ENCODE measurements at places on chromosomes 1 and 21.

GRCh38 chr21:17250778-17251241 is 262.0 kb upstream of the CXADR start:
- no peak for DNase-seq

GRCh38 chr1:51689075-51689440 is 72.2 kb downstream of the OSBPL9 start:
- no peak for DNase-seq

GRCh38 chr21:41851090-41851790 is 27.9 kb downstream of the PRDM15 start:
- no peak for DNase-seq

- no peak for DNase-seq
Observed at GRCh38 chr1:1371364-1371745, 3.7 kb downstream of the AURKAIP1 start.

DNA sequence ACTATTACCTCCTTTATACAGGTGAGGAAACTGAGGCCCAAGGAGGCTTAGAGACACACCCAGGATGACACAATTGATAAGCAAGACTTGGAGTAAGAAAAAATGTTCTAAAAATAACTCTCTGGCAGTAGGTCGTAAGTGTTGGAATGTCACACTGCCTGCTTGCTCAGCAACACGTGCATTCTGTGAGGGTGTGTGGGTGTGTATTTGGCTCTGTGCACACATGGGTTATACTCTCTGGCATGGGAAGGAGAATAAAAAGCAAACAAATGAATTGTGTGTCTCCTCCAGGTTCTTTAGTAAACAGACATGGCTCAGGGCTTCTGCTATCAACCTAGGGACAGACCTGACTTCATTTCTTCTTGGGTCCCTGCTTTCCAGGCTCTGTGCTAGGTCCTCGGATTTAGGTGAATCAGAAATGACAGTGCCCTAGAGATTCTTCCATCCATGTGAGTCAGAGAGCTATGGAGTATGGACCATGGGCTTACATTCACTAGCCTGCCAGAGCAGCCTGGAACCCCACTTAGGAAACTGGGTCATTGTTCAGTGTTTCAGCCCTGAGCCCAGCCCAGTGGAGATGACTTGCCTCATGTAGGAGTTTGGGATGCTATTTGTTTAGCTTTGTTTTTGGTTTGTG is 72.4 kb downstream of the ELAVL4 start:
- no peak for DNase-seq

DNA sequence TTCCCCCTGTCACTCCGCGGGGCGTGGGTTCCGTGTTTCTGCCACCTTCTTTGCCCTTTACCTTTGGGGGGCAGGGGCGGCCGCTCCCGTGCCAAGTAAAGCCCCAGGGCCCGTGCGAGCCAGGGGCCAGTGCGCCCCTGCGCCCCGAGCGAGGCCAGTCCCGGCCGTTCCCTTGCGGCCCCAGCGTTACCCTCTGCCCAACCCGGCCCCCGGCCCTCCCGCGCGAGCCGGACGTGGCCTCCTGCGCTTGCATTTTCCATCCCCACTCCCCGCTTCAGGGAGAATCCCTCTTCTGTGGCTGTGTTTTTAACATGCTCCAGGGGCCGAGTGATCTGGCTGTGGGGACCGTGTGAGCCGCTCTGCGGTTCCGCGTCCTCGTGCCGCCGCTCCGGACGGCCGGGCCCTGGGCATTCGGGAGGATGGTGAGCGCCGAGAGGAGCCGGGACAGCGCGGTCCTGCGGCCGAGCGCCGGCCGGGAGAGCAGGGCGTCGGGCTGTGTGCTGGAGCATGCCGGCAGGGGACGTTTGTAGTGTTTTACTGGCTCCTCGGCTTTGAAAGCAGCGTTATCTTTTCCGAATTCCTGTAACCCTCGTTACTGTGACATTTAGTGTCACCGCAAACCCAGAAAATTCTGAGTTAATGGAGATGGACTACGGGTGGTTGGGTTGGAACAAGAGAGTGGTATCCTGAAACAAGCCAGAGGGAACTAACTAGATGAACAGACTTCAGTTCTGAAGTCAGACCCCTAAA is 1.0 kb downstream of the GALNT2 start:
- no peak for DNase-seq

GRCh38 chr21:46347203-46347550 is 23.2 kb downstream of the PCNT start:
- no peak for DNase-seq

DNA sequence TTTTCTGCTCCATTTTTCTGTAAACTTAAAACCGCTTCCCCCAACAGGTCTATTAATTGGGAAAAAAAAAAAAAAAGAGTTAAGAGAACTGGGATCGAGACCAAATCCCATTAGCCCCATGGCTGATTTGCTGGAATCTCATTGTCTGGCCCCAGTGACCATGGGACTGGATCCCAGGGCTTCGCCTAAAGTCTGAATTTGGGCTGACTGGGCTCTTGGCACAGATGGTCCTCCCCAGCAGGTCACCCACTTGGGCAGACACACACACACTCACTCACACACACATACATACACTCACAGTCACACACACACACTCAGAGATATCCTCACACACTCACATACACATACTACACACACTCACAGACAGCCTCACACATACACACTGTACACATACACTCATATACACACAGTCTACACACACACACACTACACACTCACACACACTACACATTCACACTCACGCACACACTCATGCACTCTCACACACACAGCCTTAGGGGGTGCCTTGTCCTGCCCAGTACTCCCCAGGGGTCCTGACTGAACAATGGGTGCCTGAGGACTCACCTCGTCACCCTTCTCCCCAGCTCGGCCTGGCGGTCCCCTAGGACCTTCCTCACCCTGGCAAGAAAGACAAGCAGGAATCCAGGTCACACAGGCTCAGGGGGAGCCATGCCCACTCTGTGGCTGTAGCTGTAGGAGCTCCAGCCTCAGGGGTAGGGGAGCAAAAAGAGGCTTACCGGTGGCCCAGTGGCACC is 7.5 kb downstream of the COL9A2 start:
- DNase-seq: no peak

DNA sequence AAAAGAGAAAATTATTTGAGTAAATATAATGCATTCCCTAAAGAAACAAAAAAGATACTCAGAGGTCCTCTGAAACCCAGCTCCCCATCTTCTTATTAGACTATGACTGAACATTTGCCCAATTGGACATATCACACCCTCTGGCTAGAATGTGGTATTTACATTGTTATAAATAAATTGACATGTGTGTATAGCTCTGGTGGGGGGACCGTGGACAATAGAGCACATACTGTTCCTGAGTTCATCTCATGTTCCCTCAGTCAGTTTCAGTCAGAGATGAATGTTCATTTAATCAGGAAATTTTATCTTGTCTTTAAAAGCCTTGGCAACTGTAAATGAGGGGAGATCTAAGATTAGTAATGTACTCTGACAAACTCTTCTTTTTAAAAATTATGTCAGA is 459.3 kb upstream of the ADAMTS5 start:
- DNase-seq: no peak

- no peak for DNase-seq
Observed at GRCh38 chr1:43978264-43978550, 803 bp upstream of the B4GALT2 start.

DNA sequence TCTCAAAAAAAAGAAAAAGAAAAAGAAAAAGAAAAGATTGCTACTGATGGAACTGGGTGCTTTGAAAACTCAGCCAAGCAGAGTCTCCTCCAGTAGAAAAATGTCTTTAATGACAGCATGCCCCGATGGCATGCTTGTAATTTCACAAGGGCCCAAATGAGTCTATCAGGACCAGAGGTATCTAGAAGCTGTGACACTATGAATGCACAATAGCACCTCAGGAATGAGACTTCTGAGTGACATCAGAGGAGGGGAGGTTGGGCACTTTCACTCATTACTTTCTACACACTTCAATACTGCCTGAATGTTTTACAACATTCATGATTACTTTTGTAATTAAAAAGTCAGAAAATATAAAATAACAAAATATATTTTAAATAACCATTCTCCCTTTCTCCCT is 15.1 kb upstream of the CD58 start:
- no peak for DNase-seq

- no peak for DNase-seq
Observed at GRCh38 chr1:170203693-170204092, 57.9 kb downstream of the NTMT2 start.

GRCh38 chr1:22949822-22950331 is 22.8 kb downstream of the LACTBL1 start:
- DNase-seq: no peak

- no peak for DNase-seq
Observed at GRCh38 chr1:159895286-159895685, 4.7 kb downstream of the CFAP45 start.

GRCh38 chr1:16967095-16967575 is 13.3 kb downstream of the MFAP2 start:
- DNase-seq: no peak

- no peak for DNase-seq
Observed at GRCh38 chr1:184002071-184002470, 35.5 kb downstream of the COLGALT2 start.

- no peak for DNase-seq
Observed at GRCh38 chr1:201838381-201838780, 9.4 kb downstream of the IPO9 start.

DNA sequence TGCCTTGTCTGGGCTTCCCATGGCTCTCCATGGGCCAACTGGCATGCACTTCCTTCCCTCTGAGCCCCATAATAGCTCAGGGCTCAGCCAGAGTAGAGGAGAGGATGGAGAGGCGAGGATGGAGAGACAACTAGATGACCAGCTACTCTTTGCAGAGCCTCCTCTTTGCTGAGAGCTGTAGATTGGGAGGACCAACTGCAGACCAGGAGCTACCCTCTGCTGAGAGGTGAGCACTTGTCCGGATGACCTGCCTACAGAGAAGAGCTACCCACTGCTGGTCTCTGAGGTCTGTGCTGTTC is 58.0 kb upstream of the ETV3 start:
- DNase-seq: no peak

DNA sequence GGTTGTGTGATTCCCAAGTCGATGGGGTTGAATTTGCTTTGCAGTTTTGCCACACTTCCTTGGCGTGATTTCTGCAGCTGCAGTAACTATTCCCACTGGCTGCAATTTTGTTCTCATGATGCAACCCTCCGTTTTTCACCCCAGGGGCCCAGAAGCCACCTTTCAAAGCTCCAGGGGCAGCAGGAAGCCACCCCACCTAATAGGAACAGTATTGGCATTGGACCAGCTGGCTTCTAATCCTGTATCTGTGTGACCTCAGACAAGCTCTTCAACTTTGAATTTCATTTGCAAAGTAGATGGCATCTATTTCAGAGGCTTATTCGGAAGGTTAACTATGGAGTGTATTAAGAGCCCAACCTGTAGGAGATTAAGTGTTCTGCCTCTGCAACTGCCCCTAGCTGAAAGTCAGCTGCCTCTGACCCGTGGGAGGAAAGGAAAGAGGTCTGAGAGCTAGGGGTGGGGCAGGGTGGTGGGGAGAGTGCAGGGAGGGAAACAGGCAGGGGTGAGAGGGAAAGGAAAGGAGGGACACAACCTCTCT is 12.6 kb downstream of the C1orf115 start:
- DNase-seq: no peak

DNA sequence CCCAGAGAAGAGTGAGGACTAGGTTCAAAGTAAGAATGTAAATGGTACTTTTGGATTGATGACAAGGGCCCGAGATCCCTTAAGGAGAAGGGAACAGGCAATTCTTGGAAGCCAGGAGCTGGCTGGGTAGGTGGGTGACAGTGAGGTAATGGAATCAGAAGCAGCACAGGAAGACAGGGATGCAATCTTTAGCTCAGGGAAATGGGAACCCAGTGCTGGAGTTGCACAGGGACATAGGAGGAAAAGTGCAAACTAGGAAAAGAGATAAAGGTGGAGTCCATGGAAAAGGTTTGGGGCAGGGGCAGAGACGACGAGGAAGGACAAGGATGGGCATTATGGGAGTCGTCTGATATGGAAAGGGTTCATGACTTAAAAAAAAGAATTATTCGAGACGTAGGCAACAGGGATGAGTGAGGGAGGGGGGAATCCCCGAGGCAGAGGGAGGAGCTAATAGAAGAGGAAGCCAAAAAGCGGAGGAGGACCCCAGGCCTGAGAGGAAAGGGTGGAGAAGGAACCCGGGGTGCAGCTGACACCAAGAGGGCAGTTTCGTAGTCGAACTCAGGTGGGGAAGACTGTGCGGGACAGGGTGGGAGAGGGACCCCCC is 495 bp downstream of the PI4KB start:
- DNase-seq: no peak

DNA sequence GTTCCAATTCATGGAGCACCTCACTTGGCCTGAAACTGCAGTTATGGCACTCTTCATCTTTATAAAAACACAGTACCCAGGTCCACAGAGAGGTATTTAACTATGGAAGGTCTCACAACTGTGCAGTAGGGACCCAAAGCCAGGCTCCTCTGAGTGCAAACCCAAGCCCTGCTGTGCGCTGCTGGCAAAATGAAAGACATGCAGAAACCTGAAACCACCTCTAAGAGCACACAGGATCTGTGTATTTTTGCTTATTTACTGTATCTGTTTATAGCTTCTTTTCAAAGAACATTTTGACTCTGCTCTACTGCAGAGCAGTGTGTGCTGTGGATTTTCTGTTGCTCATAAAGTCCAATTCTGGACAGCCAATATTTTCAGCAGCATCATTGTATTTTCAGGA is 166.6 kb downstream of the DSCAM start:
- no peak for DNase-seq

- DNase-seq: no peak
Observed at GRCh38 chr1:8113262-8114220, 87.4 kb upstream of the ERRFI1 start.

DNA sequence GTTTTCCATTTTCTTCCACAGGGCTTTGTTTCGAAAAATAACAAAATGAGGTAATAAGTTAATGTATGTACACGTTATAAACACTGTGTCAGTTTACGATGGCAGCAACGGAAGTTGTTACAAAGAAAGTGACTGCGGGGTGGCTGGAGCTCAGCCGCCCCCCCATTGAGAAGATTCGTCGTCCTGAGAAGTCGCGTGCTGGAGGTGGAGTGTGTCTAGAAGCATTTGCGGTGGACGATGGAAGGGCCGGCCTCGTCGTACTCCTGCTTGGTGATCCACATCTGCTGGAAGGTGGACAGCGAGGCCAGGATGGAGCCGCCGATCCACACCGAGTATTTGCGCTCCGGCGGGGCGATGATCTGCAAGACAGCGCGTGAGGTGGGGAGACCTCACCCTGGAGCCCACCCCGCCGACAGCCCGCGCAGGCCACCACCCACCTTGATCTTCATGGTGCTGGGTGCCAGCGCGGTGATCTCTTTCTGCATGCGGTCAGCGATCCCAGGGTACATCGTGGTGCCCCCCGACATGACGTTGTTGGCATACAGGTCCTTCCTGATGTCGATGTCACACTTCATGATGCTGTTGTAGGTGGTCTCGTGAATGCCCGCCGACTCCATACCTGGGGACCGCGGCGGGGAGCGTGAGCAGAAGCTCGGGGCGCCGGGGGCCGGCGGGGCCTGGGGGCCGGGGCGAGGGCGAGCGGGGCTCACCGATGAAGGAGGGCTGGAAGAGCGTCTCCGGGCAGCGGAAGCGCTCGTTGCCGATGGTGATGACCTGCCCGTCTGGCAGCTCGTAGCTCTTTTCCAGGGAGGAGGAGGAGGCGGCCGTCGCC is 2.4 kb downstream of the ACTA1 start:
- DNase-seq: no peak

DNA sequence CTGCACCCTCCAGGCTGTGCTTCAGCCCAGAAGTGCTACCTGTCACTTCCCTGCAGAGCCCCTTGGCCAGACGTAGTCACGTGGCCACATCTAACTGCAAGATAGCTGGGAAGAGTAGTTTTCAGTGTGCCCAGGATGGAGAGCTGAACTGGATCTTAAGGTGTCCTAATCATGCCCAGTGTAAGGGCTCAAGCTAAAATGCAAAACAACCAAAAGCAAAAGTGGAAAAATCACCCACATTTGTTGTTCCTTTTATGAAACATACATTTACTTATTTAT is 59.4 kb upstream of the ROR1 start:
- no peak for DNase-seq
